ENCODE measurements at places on chromosomes 13 and 19.

DNA sequence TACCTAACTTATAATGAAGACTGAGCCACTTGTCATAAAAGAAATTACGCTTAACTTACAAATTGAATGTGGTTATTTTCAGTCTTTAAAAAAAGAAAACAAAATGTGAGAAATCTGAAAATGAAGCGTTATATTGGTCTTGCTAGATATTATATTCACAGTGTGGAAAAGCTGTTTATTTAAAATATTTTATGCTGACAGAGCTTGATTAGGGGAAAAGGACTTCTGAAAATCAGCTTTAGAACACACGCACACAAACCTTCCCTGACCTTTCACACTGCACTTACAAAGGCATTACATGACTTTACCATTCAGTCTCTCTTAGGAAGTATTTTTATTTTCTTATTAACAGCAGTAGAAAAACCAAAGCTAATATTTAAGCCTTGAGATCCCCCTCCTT lies 461.5 kb downstream of the DIAPH3 start:
- DNase-seq: no peak

DNA sequence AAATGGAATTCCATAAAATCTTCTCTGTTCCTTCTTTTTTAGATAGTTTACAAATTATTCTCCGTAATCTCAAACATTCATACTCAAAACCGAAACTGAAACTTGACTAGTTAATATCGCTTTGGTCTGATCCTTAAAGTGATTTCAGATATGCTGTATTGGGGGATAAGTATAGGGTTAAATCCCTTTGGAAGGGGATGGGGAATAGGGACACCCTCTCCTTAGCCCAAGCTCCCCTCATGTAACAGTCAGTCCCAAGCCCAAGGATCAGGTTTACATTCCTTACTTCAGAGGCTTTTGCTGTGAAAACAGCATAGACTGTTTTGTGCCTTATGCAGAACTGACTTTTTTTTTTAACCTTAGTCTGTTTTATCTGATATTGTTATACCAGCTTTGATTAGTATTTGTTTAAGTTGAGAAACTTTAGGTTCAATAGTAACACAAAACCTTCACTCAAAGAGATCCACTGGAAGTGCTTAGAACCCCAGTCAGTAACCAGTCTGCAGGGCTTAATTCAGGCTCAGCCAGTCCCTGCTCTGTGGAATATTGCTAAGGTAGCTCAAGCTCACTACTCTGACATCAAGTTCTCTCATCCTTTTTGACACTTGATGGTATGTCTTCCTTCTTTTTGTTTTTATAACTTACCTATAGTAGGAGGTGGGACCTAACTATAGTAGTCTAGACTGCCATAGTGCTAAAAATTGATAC lies 10.5 kb downstream of the CDADC1 start:
- no peak for DNase-seq

- no peak for DNase-seq
Observed at GRCh38 chr19:1357531-1358109, 26.1 kb upstream of the NDUFS7 start.

GRCh38 chr13:50713523-50714248 lies 129.8 kb downstream of the DLEU7 start:
- DNase-seq: peak; percentile 4

Data from activated CD8-positive, alpha-beta memory T cell treated with anti-CD3 and anti-CD28 coated beads for 4 hours (primary cell).